ENCODE measurements at places on chromosomes 7 and 10. TPM values are rescaled to one million over a fixed set of nuclear protein-coding genes. Genes with fewer than 3 reads are reported as not detected.

DNA sequence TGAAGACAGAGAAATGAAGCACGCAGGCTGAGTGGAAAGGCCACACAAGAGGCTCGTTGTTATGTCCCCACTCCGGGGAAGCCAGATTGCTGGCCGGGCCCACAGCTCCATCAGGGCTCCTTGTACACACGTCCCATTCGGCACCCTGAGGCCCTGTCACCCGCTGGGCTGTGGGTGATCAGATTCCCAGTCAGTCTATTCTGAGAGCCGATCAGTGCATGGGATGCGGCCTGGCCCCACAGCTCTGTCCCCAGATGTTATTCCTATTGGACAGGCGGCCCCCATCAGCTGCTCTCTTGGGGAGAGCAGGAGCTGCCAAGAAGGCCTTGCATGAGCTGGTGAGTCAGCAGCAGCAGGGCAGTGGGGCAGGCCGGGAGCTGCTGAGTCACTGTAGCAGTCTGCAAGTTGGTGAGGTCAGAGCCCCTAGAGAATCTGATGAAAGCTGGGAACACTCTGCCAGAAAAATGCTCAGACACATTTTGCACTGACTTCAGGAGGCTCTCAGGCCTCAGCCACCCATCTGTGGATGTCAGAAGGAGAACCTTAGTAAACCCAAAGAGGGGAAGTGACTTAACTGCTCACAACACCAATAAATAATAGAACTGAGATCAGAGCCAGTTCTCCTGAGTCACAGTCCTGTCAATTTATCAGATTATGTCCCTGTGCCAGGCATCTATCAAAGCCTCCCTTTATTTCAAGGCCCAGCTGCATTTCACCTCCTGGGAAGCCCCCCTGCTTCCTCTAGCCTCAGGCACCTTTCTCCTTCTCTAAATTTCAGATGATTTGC lies 9.4 kb upstream of the PSAP start:
- DNase-seq = peak; percentile 100

DNA sequence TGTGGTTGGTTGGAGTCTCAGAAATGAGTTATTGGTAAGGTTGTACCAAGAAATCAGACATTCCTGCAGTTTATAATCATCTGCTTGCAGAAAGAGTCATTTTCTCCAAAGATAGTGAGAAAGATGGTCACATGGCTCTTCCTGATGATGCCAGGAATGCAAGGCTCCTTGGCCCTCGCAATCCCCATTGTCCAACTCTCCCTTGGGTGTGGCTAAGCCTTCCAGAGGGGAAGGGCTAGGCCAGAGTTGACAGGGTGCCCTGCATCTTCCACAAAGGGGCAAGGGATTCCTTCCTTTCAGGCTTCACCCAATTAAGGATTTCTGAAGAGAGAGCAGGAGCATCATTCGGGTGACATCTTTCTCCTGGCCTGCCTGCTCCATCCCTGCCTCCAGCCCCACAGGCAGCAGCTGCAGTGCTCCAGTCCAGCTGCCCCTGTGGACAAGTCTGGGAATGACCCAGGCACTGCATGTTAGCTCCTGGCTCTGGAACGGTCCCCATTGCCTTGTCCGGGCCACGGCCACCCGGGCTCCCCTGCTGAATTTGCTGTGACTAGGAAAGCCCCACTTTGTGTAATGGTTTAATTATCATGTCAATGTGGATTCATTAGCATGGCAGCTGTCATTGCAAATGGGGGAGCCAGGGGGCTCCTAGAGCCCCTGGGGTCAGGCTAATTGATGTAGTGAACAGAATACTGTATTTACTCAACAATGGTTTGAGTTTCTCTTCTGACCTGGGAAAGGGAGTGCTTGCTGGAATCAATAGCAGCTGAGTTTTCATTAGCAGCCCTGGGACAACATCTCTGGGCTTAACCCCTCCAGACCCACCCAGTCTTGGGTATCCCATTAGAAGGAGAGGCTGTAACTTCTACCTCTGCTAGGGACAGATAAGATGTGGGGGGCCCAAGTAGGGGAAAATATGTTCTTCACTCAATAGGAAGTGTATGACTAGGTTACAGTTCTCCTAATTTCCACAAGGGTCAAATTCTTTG lies 112.6 kb upstream of the TBX20 start:
- DNase-seq = peak; percentile 13

DNA sequence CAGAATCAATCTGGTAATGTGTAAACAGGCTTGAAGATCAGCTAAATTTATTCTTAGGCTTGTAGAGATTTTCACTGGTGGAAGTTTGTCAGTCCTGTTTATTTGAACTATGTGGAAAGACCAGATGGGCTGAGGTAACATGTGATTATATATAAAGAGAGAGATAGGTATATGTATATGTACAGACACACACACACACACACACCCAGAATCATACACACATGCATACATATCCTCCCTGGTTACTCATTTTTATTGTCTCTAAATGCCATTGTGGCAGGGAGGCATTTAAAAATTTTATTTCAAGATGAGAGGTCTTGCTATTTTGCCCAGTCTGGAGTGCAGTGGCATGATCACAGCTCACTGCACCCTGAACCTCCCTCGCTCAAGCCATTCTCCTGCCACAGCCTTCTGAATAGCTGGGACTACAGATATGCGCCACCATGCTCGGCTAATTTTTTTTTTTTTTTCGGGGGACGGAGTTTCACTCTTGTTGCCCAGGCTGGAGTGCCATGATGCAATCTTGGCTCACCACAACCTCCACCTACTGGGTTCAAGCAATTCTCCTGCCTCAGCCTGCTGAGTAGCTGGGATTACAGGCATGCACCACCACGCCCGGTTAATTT lies 78.1 kb upstream of the CYTH3 start:
- no peak for DNase-seq

DNA sequence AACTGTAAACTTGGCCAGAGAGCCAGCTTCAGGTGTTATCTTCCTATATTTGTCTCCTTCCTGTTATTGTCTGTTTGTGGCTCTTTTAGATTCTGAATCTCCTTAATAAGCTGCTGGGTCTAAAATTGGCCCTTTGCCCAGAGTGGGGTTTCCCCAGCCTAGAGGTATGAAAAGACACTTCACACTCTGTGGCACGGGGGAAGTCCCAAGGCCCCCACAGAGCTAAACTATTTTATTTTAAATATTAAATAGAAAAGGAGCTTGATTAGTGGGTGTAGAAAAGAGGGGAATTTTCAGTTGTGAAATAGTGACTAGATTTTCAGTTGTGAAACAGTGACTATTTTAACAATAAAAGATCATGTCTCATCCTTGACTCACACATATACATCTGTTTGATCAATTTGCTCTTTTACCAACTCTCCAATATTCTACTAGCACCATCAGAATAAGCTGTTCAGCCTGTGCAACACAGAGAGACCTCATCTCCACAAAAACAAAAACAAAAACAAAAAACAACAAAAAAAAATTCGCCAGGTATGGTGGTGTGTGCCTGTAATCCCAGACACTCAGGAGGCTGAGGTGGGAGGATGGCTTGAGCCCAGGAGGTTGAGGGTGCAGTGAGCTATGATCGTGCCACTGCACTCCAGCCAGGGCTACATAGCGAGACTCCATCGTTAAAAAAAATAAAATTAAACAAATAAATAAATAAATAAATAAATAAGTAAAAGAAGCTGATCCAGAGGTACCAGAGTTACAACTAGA lies 24.9 kb upstream of the ADO start:
- peak; percentile 24 for DNase-seq

DNA sequence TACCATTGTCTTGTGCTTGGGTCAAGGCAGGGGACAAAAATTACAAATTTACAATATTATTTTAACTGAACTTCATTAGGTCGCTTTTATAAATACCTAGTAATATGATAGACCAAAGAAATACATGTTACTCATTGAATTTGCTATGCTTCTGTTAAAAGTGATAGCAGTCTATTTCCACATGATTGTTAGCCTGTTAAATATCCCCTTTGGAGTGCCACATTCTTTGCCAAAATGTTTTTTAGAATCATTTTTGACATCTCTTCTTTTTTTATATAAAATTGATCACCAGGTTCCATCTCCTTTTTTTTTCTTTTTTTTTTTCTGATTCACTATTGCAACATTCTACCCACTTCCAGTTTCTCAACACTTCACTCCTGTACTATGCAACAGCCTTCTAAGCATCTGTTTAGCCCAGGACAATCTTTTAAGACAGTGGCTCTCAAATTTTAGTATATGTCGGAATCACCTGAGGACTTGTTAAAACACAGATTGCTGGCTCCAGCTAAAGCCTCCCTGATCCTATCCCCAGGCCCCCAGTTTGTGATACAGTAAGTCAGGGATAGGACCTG lies 16.4 kb upstream of the NDUFA5 start:
- no peak for DNase-seq

GRCh38 chr7:35019179-35019729 lies 18.0 kb downstream of the DPY19L1 start:
- no peak for DNase-seq

DNA sequence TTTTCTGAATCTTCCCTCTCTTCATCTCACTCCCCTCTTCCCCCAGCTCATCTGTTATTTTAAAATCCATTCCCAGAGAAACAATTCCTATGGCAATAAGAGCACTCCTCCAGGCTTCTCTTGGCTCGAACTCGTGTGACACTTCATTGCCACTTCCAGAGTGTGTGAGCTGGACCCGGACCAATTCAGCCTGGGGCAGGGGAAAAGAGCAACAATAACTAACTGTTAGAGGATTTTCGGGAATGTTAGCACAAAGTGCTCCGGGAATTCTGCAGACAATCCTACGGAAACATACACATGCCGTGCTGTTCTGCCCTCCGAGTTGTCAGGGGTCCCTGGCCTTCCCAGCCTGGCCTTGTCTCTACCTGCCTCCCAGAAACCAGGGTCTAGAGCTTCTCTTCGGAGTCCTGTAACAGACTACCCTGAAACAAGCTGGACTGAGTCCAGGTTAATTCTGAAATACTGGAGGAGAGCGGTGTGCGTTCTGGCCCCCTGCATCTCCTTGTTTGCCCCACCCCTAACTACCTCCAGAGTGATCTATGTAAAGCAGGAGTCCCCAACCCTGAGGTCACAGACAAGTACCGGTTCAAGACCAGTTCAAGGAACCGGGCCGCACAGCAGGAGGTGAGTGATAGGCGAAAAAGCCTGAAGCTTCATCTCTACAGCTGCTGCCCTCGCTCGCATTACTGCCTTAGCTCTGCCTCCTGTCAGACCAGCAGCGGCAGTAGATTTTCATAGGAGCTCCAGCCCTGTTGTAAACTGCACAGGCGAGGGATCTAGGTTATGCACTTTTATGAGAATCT lies 11.3 kb downstream of the COL26A1 start:
- DNase-seq = no peak

DNA sequence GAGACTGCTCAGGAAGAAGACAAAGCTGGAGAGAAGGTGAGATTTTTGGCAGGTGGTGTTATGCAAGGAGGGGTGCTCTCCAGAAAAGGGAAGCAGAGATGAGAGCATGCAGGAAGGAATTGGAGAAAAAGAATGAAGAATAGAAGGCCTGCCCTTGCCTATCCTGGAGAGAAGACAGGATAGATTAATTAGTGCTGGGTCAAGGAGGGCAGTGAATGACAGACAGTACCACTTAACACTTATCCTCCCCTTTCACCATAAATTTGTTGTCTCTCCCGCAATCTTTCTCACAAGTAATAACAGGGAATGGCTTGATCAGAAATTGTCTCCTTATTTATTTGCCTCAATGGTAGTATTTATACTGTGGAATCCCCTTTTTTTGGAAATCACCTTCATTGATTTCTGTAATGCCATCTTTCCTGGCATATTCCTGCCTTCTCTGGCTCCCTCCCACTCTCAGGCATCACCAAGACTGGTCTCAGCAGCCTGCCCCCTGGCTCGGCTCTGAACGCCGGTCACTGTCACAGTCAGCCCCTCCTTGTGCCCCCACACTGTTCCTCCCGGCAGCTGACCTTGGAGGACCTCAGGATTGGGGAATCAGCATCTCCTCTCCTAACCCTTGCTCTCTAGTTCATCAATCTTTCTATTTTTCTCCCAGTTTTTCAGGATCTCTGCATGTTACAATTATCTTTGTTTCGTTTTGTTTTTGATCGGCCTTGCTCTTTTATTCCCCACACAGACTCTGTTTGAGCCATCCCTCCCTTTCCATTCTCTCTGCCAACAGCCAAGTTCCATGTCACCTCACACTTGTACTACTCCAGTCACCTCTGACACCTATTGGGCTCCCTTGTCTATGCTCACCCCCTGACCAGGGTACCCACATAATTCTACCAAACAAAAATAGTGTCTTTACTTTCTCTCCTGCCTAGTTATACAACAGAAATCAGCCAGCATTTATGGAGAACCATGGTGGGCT lies 294.2 kb downstream of the PLXDC2 start:
- DNase-seq = no peak

GRCh38 chr7:127239814-127240213 lies 12.9 kb downstream of the GRM8 start:
- no peak for DNase-seq

- no peak for DNase-seq
These were observed 253.5 kb downstream of the NSUN6 start for GRCh38 chr10:18397906-18398305.

GRCh38 chr10:45470098-45471012 lies 96.3 kb downstream of the ALOX5 start:
- DNase-seq = peak; percentile 48

DNA sequence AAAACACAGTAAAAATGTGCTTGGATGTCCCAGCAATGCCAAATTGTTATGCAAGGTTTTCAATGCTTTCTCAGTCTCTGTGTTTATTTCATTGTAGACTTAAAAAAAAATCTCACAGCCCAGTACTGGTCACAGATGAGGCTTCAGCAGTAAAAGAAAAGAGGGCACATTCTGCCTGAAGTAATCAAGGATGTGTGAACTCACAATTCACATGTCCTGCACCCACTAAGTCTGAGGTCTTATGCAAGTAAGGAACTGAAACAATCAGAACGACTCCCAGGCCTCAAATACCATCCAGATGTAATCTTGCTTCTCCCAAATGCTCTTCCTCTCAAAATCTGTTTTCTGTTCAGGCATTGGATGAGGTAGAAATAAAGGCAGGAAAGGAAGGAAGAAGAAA lies 33.7 kb downstream of the ADRB1 start:
- DNase-seq = no peak

GRCh38 chr7:80921130-80921529 lies 2.3 kb upstream of the SEMA3C start:
- DNase-seq = peak; percentile 74

GSTO2 gene
- 3.4 TPM for total RNA-seq

RADIL gene
- total RNA-seq = 0.25 TPM

UNCX gene
- total RNA-seq = not detected

Measured in fibroblast of the aortic adventitia (primary cell).